Stimulated activated CD4-positive, alpha-beta T cell treated with anti-CD3 and anti-CD28 coated beads, TNF-alpha, amount 100 ng/mL, for 48 hours (primary cell): ENCODE measurements at places on chromosomes 4 and X.

GRCh38 chr4:174595141-174595929, 73.0 kb upstream of the HPGD start:
- no peak for DNase-seq

DNA sequence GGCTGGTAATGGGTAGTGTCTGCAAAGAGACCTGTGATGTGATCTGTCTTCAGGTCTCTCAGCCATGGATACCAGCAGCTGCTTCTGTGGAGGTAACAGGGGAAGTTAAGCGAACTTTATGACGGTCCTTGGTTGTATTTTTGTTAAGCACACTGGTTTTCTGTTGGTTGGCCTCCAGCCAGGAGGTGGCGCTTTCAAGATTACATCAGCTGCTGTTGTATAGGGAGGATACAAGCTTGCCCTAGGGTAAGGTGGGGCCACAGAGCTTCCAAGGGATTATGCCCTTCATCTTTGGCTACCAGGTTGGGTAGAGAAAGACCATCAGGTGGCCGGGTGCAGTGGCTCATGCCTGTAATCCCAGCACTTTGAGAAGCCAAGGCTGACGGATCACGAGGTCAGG, 834.2 kb upstream of the GALNTL6 start:
- no peak for DNase-seq

- no peak for DNase-seq
Observed at GRCh38 chr4:2817701-2818350, 24.9 kb downstream of the SH3BP2 start.

- no peak for DNase-seq
Observed at GRCh38 chrX:13474164-13474516, 95.3 kb upstream of the EGFL6 start.

DNA sequence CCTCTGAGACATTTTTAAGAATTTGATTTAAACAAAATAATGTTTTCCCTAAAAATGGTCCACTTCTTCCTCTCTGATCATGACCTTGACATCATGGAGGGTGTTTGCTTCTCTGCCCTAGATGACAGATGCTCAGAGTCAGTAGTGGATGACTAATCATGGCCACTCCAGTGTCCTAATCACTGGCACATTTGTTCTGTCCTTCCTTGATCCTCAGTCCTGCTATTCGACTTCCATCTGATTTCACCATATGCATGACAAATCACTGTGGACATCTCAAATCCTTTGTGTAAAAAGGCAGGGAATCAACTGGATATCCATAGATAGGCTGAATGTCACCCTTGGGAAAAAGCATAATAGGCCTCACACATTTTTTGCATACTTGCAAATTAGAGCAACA, 9.0 kb downstream of the CRMP1 start:
- no peak for DNase-seq

GRCh38 chr4:25487155-25487554, 110.1 kb downstream of the ANAPC4 start:
- DNase-seq: no peak

- no peak for DNase-seq
Observed at GRCh38 chr4:19416146-19416545, 835.6 kb upstream of the SLIT2 start.
